Suprapubic skin (tissue), 4 donors: ENCODE measurements at places on chromosomes 4 and X.

- H3K36me3 ChIP-seq = no peaks in the 10 kb centered on the region
- H3K4me3 ChIP-seq = no peak overlapping the region
- H3K27ac ChIP-seq = no peak overlapping the region
- no peaks in the 10 kb centered on the region for H3K27me3 ChIP-seq
- H3K4me1 ChIP-seq = peaks cover 3% of the 10 kb centered on the region
These were observed 5.5 kb upstream of the IL15 start for GRCh38 chr4:141630854-141631253.

DNA sequence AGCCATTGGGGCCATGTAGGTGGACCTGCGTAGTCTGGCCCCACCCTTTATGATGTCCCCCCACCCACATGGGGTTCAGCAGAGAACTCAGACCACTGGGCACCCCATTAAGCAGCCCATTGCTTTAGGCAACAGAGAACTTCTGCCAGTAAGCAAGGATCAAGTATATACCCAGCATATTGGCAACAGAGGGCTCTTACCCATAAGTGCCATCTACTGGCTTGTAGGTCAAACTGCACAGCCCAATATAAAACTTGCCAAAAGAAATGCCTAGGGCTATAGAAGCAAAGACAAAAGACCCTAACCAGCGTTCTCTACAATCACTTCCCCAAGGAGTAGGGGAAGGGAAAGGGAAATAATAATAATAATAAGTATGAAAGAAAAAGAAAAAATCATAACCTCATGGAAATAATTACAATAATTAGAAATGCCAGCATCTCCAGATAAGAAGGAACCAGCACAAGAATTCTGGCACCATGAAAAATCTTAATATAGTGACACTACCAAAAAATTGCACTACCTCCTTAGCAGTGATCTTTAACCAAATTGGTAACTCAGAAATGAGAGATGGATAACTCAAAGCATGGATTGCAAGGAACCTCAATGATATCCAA, 1090.7 kb downstream of the FAT4 start:
- DNase-seq = no peak
- H3K27ac ChIP-seq = no peak overlapping the region
- no peaks in the 10 kb centered on the region for H3K27me3 ChIP-seq
- H3K36me3 ChIP-seq = no peaks in the 10 kb centered on the region
- H3K4me1 ChIP-seq = no peaks in the 10 kb centered on the region

DNA sequence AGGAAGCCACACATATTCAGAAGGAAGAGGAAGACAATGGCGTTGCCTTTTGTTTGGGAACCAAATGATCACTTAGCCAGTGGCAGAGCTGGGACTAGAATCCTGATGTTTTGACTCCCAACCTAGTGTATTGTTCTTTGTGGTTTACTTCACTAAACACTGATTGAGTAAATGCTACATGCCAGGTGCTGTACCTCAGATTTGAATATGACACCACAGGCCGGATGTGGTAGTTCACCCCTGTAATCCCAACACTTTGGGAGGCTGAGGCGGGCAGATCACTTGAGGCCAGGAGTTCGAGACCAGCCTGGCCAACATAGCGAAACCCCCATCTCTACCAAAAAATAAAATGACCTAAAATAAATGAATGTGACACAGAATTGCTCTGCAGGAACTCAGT, 8.4 kb downstream of the NDUFA1 start:
- no peaks in the 10 kb centered on the region for H3K4me1 ChIP-seq
- H3K36me3 ChIP-seq = peaks cover 16% of the 10 kb centered on the region
- no peaks in the 10 kb centered on the region for H3K27me3 ChIP-seq
- no peak overlapping the region for H3K4me3 ChIP-seq

DNA sequence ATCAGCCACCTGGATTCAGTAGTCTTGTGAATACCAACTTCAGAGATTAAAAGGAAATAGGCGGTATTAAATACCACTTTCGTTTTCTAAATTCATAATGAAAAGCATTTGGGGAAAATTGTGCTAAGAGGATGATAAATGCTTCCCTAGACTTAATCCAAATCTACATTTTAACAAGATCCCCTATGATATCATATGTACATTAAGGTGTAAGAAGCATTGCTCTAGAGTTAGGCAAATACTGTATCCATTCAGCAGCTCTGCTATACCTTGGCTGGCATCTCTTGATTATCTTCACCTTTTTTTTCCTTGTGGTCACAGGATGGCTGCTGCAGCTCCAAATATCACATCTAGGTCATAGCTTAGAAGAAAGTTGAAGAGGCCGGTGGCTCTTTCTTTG, 40.6 kb upstream of the PHEX start:
- DNase-seq = no peak
- peaks cover 6% of the 10 kb centered on the region for H3K36me3 ChIP-seq
- no peaks in the 10 kb centered on the region for H3K4me1 ChIP-seq
- H3K27me3 ChIP-seq = no peaks in the 10 kb centered on the region
- no peak overlapping the region for H3K4me3 ChIP-seq
- no peak overlapping the region for H3K27ac ChIP-seq

DNA sequence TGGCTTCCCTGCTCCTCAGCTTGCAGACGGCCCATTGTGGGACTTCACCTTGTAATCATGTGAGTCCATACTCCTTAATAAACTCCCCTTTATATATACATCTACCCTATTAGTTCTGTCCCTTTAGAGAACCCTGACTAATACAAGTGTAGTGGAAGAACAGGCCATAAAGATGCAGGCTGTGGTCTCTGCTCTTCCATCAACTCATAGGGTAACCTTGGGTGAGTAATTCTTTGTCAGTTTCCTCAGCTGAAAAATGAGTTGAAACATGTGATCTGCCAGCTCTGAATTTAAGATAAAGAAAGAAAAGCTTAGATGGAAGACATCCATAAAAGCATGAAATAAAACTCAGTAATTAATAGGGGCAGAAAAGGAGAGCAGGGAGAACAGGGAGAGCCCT, 103.6 kb downstream of the ENOX2 start:
- H3K4me1 ChIP-seq = no peaks in the 10 kb centered on the region
- no peak for DNase-seq
- H3K4me3 ChIP-seq = no peak overlapping the region
- no peaks in the 10 kb centered on the region for H3K27me3 ChIP-seq
- no peak overlapping the region for H3K27ac ChIP-seq

DNA sequence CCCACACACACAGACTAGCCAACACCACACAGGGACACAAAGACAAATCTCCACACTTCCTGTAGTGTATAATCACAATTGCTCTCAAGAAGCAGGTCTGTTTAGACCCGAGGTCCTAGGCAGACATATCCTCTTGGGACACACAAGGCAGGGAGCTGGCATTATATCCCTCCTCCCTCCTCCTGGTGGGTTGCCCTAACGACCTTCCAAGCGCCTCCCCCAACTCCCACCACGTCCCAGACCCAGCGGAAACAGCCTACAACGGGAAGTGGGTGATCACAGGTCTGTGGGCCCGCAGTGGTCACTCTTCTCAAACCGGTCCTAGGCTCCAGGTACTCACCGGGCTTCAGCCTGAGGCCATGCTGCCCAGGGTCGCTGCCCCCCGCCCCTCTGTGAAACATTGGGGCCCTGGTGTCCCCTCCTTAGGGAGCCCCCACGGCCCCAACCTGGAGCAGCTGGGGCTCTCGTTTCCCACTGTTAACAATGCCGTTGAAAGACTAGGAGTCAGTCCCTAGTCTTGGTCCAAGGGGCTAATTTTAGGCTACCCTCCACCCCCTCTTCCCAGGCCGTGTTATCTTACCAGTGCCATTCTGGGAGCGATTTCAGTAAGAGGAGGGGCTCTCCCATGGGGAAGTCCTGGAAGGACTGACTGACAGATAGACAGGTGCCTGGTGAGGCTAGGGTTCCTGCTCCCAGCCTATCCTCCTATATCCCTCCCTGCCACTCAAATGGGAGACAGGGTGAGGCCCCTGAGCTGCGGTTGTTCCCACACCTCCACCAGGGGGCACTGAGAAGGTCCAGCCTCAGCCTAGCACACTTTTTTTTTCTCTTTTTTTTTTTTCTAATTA, at the start of gene ASB12:
Gene ASB12 (minus strand): TSS at position 485 of the 848 bp plus-strand sequence. CDS start 4,957 bp downstream, outside the sequence.
- H3K27ac ChIP-seq = no peak within 1 kb of the TSS
- H3K27me3 ChIP-seq = no peaks in the 10 kb centered on the region
- no peak for DNase-seq
- H3K4me1 ChIP-seq = no peaks in the 10 kb centered on the region

DNA sequence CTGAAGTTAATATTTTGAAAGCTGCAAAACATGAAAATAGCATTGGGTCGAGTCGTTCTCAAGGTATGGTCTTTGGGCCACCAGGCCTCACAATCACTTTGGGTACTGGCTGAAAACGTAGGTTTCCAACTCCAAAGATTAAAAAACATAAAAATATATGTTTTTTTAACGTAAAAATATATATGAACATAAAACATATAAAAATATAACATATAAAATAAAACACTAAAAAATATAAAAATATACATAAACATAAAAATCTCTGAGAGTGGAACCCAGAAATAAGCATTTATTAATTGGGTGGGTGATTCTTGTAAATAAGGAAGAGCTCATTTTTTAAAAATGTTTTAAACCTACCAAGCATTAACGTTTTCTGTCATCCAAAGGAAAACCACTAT, 666 bp upstream of the PDS5A start:
- peaks cover 18% of the 10 kb centered on the region for H3K36me3 ChIP-seq
- peak overlapping the region; percentile 99 for H3K4me3 ChIP-seq
- peak overlapping the region; percentile 98 for H3K27ac ChIP-seq
- no peak for DNase-seq
- H3K4me1 ChIP-seq = peaks cover 26% of the 10 kb centered on the region

DNA sequence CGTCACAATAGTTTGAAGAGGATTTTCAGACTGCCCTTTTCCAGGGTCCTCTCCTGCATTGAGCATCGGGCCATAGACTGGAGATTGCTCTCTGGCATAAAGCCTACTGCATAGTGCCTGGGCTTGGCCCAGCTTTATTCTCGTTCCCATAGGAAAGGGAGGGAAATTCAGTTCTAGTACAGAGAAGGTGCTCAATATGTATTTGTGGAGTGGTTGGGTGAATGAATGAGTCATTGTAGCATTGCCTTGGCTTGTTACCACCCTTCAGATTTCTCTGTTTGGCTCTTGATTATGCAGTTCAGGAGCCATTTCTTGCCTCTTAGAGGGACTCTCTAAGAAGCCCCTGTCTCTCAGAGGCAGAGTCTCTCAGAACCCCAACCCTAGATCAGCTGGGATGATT, 2.6 kb downstream of the TMEM35A start:
- H3K27me3 ChIP-seq = no peaks in the 10 kb centered on the region
- no peak overlapping the region for H3K27ac ChIP-seq
- no peak overlapping the region for H3K4me3 ChIP-seq
- H3K4me1 ChIP-seq = no peaks in the 10 kb centered on the region

DNA sequence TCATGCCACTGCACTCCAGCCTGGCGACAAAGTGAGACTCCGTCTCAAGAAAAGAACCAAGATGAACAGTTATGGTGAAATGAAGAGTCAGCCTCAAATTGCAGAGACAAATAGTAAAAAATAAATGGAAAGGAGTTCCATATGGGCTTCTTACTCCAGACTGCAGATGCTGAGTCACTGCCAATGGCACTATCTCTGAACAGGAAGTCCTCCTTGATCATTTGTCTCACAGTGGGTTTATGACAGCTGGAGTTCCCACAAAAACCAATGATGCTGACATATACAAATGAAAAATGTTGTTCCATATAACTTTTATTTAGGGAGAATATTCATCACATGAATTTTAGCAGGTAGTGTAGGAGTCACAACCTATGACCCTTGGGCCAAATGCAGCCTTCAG, 631.6 kb downstream of the PCDH18 start:
- no peak for DNase-seq
- H3K4me1 ChIP-seq = no peaks in the 10 kb centered on the region
- H3K36me3 ChIP-seq = no peaks in the 10 kb centered on the region
- no peak overlapping the region for H3K27ac ChIP-seq
- no peak overlapping the region for H3K4me3 ChIP-seq

- DNase-seq = no peak
- no peak overlapping the region for H3K27ac ChIP-seq
- H3K4me3 ChIP-seq = no peak overlapping the region
- H3K27me3 ChIP-seq = no peaks in the 10 kb centered on the region
- H3K4me1 ChIP-seq = no peaks in the 10 kb centered on the region
These were observed 313.9 kb downstream of the TECRL start for GRCh38 chr4:64095398-64095797.

DNA sequence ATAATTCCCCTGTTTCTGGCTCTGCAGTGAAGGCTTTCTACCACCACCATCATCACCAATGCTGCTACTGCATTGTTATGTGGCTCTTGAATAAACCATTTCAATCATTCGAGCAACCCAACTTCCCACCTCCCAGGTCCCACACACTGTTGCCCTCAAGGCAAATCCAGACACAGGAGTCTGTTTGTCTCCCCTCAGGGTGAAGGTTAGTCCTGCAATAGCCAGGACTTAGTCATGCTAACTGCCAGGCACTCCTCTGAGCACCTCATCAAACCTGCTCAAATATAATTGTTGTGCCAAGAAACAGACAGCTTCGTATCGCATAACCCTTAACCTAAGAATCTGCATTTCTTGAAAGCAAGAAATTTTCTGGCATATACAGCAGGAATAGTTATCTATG, 213.2 kb downstream of the KDR start:
- no peak overlapping the region for H3K27ac ChIP-seq
- H3K36me3 ChIP-seq = no peaks in the 10 kb centered on the region
- H3K4me3 ChIP-seq = no peak overlapping the region
- H3K4me1 ChIP-seq = peaks cover 11% of the 10 kb centered on the region

GRCh38 chr4:38820329-38821061, 15.9 kb upstream of the TLR1 start:
- peak overlapping the region; percentile 5 for H3K27ac ChIP-seq
- no peaks in the 10 kb centered on the region for H3K27me3 ChIP-seq
- no peak for DNase-seq
- H3K36me3 ChIP-seq = no peaks in the 10 kb centered on the region
- no peak overlapping the region for H3K4me3 ChIP-seq
- peaks cover 11% of the 10 kb centered on the region for H3K4me1 ChIP-seq

DNA sequence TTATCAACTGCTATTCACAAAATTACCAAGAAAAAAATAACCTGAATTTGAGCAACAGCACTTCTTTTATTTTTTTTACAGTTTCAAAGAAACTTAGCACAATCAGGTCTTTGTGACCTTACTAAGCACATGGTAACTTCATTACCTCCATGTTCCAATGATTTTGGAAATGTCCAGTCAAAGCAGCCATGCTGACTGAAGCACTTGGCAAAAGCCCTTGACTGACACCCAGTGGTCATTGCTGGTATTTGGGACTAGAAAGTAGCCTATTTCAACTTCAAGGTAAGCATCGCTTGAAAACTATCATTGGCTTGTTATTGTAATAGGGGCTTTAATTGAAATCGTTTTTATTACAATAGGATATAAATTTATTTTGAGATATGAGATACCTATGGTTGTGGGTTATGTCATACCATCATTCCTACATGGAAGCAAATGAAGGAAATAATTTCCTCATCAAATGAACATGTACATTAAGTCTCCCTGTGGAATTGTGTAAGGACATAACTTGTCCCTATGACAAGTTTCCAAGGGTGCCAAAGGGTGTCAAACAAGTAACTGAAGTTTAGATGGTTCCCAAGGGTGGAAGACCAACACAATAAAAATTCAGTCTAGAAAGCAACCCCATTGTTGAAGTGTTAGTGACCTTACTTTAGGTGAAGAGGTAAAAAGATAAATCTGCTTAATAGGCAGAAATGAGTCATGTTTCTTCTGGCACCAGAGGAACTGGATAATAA, 15.2 kb upstream of the ANXA10 start:
- no peak for DNase-seq
- H3K27me3 ChIP-seq = no peaks in the 10 kb centered on the region
- H3K36me3 ChIP-seq = no peaks in the 10 kb centered on the region
- no peaks in the 10 kb centered on the region for H3K4me1 ChIP-seq

- no peaks in the 10 kb centered on the region for H3K27me3 ChIP-seq
- H3K27ac ChIP-seq = no peak overlapping the region
These were observed 188.3 kb downstream of the RASL11B start for GRCh38 chr4:53050361-53050774.
